ENCODE measurements at places on chromosomes 6 and 20. TPM values are rescaled to one million over a fixed set of nuclear protein-coding genes. Genes with fewer than 3 reads are reported as not detected.

- no peak for DNase-seq
Observed at GRCh38 chr6:971981-972640, 279.2 kb upstream of the EXOC2 start.

The LPIN3 gene
- 5.1 TPM for total RNA-seq

- DNase-seq = peak; percentile 37
Observed at GRCh38 chr6:37628611-37629320, 68.9 kb downstream of the MDGA1 start.

The SCP2D1 gene
- total RNA-seq = not detected

The CDK5RAP1 gene
- 23.8 TPM for total RNA-seq

The MTFR2 gene
- 0.26 TPM for total RNA-seq

- no peak for DNase-seq
Observed at GRCh38 chr20:51978070-51978501, 175.8 kb upstream of the SALL4 start.

The SCGN gene
- not detected for total RNA-seq

GRCh38 chr6:39685489-39685826 lies 39.8 kb downstream of the KIF6 start:
- no peak for DNase-seq

The SLA2 gene
- not detected for total RNA-seq

The SIRPB2 gene
- not detected for total RNA-seq

- peak; percentile 78 for DNase-seq
Observed at GRCh38 chr6:105573556-105573955, 170.7 kb upstream of the PREP start.

DNA sequence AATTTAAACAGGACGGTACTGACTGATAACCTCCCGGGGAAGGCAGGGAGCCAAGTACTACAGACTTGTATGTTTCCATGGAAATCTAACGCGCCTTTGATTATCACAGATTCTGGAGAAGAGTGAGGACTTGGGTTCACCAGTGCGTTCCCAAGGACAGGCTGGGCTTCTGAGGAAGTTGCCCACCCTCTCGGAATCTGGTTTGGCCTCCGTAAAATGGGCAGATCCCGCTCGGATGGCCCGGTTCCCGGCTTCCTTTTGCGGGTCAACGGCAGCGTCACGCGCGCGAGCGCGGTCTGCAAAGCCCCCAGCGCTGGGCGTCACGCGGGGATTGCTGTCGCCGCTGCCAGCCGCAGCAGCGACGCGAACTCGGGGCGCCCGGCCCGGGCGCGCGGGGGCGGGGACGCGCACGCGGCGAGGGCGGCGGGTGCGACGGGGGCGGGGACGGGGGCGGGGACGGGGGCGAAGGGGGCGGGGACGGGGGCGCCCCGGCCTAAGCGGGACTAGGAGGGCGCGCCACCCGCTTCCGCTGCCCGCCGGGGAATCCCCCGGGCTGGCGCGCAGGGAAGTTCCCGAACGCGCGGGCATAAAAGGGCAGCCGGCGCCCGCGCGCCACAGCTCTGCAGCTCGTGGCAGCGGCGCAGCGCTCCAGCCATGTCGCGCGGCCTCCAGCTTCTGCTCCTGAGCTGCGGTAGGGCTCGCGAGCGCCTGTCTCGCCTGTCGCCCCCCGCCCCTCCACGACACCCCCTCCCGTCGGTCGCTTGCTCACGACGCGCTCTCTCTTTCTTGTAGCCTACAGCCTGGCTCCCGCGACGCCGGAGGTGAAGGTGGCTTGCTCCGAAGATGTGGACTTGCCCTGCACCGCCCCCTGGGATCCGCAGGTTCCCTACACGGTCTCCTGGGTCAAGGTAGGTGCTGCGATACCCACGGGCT lies at the start of gene CD83:
Gene CD83 (plus strand): TSS at position 615 of the 933 bp plus-strand sequence. CDS start 40 bp downstream, at position 655.
- DNase-seq = peak; percentile 51

The C6orf132 gene
- total RNA-seq = 1.2 TPM

DNA sequence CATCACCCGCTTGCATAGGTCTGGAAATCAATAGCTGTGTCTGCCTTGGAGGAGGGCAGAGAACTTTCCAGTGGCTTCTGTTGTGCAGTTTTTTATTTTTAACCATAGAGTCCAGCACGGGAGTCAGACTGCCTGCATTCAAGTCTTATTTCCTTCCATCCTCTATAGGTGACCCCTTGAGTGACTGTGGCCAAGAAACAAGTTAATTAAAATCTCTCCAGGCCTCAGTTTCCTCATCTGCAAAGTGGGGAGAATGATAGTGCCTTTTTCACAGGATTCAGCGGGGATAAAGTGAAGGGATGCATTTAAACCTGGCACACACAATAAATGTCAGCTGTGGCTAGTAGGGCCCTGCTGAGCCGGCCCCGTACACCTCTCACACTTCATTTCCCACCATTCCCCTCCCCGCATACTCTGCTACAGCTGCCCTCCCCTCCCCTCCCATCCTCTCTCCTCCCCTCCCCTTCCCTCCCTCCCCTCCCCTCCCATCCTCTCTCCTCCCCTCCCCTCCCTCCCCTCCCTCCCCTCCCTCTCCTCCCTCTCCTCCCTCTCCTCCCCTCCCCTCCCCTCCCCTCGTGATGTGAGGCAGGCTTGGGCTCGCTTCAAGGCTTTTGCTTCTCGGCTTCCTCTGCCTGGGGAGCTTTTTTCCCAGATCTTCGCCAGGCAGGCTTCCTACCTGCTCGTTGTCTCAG lies 150.5 kb downstream of the TFAP2C start:
- no peak for DNase-seq

DNA sequence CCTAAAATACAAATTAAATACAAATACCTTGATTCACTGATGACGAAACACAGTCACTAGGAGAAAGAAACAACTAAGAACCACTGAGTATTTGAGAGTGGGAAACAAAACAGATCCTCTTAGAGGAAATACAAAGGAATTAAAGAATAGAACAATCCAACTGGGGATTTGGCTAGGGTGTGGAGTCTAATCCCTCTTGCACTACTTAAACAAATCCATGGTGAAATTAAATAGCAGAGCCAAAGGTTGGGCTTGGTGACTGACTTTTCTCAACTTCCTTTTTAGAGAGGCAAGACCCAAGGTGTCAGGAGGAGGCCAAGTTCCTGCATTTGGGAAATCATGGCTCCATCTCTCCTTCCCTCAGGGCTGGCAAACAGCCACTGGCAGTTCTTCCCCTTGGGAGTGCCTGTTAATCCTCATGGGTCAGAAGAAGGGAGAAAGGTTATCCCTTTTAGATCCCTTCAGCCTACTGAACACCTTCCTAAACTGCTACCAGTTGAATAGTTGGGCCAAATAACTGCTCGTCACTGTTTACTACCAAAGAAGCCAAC lies 101.2 kb upstream of the TRAF3IP2 start:
- DNase-seq = no peak

- DNase-seq = peak; percentile 4
Observed at GRCh38 chr6:98904096-98904495, 43.6 kb downstream of the FBXL4 start.

DNA sequence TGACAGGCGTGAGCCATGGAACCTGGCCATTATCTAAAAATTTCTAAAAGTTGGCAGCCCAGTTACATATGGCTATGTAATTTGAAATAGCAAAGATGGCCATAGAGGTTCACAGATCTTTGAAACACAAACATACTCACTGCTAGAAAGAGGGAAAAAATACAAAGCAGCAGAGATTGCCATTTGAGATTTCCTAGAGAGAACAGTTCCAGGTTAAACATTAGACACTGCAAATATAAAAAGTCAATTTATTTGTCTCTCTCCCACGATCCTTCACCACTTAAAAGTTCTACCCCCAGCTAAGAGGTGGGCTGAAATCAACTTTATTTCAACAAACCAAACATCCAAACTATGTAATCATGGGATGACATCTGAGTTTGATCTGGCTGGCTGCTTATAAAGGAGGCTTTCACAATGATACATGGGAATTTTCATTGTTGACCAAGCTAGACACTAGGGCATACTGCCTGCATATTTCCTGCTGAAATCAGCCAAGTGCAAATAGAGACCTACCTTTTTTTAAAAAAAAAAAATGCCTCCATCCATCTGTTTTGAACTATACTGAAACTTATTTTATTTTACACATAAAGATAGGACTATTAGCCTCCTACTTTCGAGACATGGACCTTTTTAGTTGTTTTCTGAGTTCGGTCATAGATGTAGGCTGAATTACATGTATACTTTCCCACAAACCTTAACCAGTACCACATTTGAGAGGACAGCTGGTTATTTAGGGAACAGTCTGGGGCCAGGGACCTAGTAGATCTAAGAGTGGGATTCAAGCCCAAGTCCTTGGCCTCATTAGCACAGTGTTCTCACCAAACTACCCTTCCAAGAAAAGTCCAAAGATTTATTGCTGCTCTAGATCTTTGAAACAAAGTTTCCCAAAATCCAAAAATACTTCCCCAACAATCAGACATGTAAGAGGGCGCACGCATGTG lies 16.6 kb downstream of the DCDC2 start:
- peak; percentile 84 for DNase-seq

- no peak for DNase-seq
Observed at GRCh38 chr6:10545482-10545881, 24.3 kb downstream of the GCNT2 start.

GRCh38 chr6:90467546-90467945 lies 119.3 kb downstream of the MAP3K7 start:
- DNase-seq = no peak

GRCh38 chr6:7041511-7042026 lies 66.2 kb upstream of the RREB1 start:
- no peak for DNase-seq

GRCh38 chr6:139641376-139641775 lies 266.9 kb upstream of the CITED2 start:
- no peak for DNase-seq

- no peak for DNase-seq
Observed at GRCh38 chr6:149218915-149219314, 98.6 kb upstream of the TAB2 start.

DNA sequence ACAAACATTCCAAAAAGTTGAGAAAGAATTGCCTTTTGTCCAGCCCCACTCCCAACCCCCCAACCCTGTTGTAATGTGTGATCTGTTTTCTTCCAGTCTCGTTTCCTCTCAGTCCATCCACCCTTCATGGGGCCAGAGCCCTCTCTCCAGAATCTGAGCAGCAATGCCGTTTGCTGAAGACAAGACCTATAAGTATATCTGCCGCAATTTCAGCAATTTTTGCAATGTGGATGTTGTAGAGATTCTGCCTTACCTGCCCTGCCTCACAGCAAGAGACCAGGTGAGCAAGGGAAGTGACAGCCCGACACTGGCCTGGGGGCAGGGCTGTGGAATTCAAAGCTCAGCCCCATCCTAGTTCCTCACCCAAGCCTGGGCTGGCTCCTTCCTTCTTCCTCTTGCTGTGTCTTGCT lies 7.8 kb downstream of the MAVS start:
- DNase-seq = no peak

DNA sequence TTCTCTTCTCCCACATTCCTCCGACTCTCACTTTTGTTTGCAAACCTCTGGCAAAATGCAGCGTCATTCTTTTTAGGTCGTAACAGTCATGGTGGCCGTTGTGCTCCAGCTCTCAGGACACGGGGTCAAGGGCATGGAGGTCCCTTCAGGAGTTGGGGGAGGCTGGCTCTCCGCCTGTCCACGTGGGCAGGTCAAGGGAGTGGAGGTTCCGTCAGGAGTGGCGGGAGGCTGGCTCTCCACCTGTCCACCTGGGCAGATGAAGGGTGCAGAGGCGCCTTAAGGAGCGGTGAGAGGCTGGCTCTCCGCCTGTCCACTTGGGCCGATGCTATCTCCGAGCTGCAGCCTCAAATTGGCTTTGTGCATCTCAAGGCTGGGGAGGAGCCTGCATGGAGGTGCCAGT lies 98.0 kb downstream of the ERMARD start:
- DNase-seq = no peak

- DNase-seq = peak; percentile 75
Observed at GRCh38 chr6:149129371-149130077, 188.0 kb upstream of the TAB2 start.

- peak; percentile 77 for DNase-seq
Observed at GRCh38 chr20:49700411-49701185, 13.1 kb downstream of the B4GALT5 start.
